Activated B cell treated with CpG ODN at 0.5 μM for 24 hours (primary cell): ENCODE measurements at places on chromosomes 5 and 9.
A peak's percentile ranks its signal among the peaks of the same experiment; 100 is the strongest.

DNA sequence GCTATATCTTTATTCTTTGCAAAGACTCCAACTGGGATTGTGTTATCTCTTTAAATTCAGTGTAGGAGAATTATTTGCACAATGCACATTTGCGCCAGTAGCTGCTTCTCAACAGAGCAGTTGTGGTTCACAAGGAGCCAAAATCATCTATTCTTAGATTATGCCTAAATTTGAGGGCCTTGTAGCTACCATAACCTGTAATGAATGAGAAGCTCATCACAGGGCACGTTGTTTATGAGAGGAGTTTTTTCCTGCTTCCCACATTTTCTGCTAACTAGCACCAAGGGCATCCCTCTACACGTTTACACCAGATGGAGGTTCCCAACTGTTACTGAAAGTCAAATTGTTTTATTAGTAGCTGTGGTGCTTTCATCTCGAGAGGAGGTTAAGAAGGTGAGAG, 322.4 kb downstream of the TMEM161B start:
- DNase-seq, result no peak

DNA sequence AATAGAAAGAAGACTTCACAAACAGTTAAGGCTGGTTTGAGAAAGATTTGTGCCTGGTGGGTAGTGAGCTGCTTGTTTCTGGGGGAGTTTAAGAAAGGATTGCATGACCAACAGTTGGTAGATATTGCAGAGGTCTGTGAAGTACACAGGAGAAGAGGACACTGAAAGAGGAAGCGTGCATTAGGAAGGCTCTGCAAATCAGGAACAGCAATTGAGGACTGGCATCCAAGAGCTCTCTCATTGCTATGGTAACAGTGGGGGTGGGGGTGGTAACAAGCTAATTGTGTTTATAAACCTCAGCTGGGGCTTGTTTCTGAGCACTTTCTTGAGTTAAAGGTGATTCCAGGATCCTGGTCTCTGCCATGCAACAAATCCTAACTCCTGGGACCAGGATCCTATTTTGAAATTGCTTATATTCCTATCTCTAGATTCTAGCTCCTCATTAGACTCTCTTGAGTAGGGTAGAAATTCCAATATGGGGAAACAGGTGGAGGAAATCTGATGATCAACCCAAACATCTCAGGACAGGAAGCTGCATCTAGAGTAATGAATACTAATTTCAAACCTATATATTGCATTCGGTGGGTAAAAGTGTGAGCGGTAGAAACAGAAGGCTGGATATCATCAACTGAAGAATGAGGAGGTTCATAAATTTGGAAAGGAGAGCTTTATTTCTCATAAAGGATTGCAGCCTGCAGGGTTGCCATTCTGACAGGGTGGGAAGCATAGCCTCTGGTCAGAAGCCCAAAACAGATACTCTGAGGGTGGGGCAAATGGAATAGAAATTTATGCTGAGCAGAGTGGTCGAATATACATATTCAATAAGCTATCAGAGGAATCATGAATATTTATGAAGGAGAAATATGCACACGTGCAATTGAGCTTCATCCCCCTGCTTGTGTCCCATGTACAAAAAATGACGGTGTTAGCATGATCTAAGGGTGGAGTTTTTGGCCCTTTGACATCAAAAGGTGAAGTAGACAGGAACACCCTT, 79.4 kb downstream of the PTTG1 start:
- DNase-seq, result no peak

DNA sequence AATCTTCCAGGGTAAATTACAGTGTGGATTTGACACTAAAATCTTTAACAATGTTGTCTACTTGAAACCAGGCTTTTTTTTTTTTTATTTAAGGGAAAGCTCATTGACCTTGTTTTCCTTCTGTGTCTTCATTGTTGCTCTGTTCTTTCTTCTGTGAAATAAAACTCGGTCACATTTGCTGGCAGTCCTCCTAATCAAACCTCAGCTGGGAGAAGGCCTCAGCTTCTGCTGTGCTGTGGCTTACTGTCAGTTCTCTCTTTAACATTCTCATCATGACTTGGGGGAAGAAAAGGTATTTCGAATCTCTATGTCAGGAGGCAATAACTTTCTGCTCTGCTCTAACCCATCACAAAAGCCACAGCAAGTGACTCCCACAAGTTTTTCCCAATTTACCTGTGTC, 268.9 kb downstream of the ZNF608 start:
- no peak for DNase-seq

DNA sequence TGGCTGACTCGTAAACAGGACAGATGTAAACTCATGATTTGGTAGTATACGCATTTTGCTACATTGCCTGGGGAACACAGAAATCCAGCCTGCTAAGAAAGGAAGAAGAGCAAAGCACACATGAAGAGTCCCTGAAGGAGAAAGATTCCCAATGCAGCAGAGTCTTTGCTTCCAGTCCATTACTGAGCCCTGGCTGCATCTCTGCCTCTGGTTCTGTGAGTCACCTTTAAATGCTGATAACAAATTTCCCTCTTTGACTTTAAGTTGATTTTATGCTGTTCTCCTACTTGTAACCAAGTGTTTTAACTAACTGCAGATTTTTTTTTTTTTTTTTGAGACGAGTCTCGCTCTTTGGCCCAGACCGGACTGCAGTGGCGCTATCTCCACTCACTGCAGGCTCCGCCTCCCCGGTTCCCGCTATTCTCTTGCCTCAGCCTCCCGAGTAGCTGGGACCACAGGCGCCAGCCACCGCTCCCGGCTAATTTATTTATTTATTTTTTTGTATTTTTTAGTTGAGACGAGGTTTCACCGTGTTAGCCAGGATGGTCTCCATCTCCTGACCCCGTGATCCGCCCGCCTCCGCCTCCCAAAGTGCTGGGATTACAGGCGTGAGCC, 8.5 kb upstream of the PRXL2C start:
- no peak for DNase-seq

DNA sequence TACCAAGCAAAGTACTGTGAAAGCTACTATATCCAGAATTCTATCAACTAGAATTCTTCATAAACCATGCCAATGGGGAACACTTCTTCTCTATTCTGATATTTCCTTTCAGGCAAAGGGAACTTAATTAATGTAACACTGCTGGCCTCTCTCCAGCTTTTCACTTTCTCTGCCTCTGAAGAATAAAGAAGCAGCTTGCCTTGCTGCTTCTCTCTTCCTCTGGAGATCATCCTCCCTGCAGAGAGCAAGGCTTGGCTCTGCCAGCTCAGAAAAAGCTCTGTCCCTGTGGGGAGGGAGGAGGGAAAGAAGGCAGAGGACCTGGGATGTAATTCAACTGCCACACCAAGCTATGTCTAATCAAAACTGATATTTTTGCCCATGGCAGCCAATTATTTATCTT, 6.5 kb downstream of the CTNND2 start:
- no peak for DNase-seq

DNA sequence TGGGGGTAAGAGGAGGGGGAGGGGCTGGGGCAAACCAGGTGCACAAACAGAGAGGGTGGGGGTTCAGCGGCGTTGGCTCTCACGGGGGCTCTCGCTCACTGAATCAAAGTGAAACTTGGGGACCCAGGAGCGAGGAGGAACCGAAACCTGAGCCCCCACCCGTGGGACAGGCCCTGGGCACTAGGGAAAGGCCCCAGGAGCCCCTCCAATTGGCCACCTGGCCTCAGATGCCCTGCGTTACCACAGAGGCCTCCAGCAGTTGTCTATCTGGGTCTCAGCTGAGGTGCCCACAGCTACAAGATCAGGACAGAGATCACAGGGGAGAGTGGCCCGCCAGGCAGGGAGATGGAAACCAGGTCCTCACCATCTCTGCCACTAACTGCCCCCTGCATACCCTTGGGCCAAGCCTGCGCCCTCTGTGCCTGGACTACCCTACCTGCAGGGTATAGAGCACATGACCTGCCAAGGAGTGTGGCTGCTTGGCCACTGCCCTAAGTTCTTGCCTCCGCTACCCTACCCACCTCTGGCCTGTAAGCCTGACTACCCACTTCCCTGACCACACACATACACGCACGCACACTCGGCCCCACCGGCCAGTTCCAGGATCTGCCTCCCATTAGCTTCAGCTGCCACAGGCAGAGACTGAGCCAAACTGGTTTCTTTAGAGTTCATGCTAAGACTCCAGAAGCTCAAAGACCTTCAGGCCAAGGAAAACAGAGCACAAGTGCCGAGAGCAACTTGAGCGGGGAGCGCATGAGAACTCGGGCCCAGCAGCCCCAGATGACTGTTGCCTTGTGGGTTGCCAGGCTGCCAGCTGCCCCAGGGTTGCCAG, 39.9 kb downstream of the PAX5 start:
- DNase-seq, result peak; percentile 84

DNA sequence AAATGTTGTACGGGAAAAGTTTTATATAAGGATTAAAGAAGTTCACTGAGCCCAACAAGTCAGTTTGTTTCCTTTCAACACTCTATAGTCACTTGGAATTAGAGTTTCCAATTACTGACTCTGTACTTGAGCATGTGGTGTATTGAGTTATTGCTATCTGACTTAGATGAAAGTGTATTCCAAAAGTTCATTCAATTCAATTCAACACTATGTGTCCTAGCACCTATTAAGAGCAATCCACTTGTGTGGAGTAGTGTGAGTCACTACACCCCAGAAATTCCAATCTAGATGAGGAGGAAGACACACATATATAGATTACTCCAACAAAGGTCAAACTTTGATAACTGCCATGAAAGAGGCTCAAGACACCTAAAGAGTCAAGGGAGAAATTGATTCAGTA, 98.2 kb upstream of the SLCO6A1 start:
- DNase-seq, result no peak

- DNase-seq, result no peak
Observed at GRCh38 chr9:136091582-136092352, 3.3 kb downstream of the NACC2 start.

GRCh38 chr5:172412724-172413286, 41.5 kb downstream of the SH3PXD2B start:
- no peak for DNase-seq

- DNase-seq, result no peak
Observed at GRCh38 chr9:107739601-107740082, 250.1 kb upstream of the KLF4 start.

- no peak for DNase-seq
Observed at GRCh38 chr9:80811003-80811402, 878.3 kb downstream of the TLE1 start.

DNA sequence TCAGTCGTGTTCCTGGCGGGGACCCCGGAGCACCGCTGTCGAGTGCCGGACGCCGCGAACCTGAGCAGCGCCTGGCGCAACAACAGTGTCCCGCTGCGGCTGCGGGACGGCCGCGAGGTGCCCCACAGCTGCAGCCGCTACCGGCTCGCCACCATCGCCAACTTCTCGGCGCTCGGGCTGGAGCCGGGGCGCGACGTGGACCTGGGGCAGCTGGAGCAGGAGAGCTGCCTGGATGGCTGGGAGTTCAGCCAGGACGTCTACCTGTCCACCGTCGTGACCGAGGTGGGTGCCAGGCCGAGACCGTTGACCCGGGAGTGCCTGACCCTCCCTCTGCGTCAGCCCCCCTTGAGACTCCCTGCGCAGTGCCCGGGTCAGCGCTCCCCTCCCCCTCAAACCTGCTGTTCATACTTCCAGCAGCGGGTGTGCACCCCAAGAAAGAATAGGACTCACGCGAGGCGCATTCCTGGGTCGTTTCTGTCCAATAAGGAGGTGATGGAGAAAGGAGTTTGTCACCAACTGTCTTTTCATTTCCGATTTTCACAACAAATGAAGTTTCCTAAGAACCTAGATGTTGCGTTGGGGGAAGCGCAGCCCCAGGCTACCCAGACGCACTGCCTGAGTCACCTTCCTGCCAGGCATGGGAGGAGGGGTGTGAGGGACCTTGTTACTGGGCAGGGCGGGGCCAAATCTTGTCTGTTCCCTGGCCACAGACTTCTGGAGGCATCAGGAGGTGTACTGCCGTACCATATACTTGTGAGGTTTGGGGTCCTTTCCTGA, 722 bp downstream of the SLC22A4 start:
- no peak for DNase-seq

DNA sequence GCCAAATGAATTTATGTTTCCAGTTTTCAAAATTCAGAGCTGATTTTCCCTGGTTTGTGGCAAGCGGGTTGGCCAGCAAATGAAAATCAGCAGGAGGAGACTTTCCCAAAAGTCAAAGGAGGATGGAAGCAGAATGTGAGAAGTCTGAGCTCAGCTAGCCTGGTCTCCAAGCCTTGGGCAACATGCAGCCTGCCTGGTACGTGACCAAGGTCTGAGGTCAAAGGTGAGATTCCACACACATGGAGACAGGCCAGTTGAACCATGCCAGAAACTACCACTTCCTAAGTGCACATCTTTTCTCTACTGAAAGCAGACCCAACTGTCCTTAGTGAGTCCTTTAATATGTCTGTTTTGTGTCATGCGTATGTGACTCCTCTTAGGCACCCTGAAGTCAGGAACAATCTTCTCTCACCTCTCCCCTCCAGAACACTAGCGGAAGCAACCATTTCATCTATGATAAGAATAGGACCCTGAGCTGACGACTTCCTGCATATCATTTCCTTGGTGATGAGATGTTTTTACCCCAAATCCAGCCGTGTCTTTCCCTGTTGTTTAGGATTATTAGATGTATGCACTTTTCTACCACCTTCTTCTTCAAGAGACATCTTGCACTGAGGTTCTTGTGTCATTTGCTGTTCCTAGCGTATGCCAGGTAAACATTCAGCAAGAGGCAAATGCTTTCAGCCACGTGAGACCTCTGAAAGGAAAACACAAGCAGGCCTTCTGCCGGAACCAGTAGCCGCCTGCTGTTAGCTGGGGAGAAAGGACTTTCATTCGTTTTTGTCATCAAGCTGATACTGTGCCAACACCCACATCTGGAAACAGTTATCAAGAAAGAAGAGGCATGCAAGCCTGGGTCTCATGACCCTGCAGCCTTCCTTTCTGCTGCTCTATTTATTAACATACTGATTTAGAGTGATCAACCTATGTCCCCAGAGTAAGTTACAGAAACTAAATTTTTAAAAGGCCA, 9.7 kb upstream of the TGFBI start:
- DNase-seq, result no peak

GRCh38 chr5:109451146-109451545, 41.4 kb upstream of the PJA2 start:
- DNase-seq, result no peak

DNA sequence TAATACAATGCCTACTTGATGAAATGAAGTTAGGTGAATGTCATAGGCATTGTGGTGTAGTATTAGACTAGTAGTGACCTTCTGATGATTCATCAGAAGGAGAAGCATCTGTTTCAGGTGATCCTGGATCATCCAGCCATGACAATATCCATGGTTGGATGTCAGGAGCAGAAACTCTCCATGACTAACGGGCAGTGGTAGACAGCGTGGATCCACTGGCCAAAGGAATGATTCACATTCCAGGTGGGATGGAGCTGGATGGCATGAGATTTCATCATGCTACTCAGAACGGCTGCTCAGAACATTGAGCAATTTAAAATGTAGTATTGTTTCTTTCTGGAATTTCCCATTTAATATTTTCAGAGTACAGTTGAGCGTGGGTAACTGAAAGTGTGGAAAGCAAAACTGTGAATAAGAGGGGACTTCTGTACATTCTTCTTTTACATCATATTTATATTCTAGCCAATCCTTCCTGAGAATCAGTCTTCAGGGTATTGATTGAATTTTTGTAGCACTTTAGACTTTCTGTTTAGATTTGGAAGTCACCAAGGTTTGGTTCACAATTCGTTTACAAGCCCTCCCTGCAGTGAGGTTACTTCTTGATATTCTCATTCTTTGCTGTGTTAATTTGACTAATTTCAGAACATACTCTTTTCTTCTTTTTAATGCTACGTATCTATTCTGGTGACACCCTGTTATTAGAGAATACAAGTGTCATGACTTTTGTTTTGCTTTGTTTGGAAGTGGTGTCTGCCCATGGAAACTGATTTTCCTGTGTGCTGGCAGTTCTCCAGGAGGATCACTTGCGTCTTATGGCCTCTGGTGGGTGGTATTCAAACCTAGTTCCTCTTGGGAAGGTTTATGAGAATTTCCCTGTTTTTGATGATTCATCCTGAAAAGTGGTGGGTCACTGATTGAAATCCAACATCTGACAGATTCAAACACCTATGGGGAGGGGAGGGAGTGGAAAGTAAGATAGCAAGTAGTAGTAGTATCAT, 12.2 kb upstream of the CLINT1 start:
- DNase-seq, result no peak
